OCI-LY7 (cell line): ENCODE measurements at places on chromosomes 2 and 18.

GRCh38 chr2:132732694-132733093 is 62.7 kb upstream of the LYPD1 start:
- DNase-seq = no peak

- DNase-seq = no peak
Observed at GRCh38 chr2:152406119-152406835, 71.3 kb downstream of the FMNL2 start.

DNA sequence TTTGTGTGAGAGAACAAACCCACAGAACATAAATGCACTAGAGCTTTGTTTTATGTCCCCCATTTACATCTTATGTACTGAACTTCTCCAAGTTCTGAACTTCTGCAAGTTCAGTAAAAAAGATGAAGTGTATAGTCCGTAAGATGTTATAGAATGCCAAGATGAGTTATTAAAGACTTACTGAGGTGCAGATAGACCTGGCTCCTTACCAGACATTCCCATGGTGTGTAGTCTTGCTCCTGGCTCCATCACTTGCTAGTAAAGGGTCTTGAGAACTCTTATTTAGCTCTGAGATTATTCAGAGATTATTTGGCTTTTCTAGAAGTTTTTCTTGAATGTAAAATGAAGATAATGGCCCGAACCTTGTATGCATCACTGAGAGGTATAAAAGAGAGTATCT is 16.8 kb downstream of the GULP1 start:
- no peak for DNase-seq

DNA sequence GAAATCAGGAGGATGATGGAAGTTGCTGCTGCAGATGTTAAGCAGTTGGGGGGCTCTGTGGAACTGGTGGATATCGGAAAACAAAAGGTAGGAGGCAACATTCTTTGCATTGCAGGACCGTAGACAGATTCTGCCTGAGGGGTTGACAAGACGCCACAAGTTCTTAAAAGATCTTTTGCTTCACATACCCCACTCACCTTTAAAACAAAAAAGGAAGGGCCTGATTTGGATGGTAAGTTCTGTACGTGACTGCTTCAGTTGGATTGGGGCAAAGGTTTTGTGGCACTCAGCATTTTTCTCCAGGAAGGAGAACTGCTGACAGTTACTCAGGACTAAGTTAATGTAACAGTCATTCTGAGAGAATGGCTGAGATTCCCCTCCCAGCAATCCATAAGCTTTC is 5.2 kb downstream of the CNDP2 start:
- DNase-seq = no peak

- DNase-seq = peak; percentile 33
Observed at GRCh38 chr2:224520064-224520463, 65.1 kb downstream of the CUL3 start.

DNA sequence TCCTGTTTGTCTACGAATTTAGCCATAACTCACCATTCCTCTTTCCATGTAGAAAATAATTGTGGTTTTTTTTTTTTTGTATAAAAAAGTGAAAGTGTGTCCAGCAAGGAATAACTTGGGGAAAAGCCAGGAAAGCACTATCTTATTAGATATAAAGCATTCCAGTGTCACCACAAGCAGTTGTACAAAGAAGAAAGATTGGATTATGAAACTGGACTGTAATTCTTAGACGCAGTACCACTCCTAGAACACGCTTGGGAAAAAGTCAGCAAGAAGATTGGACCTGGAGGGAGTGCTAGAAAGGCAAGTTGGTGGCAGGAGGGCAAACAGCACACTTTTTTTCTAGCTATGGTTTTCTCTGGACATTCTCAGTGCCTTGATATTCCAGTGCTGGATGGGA is 186.7 kb downstream of the PARD3B start:
- DNase-seq = no peak
